ENCODE measurements at places on chromosomes 5 and 9.

GRCh38 chr5:32903613-32904012, 192.5 kb downstream of the NPR3 start:
- DNase-seq: no peak

GRCh38 chr5:65021527-65022226, 252.9 kb downstream of the CWC27 start:
- no peak for DNase-seq

- DNase-seq: no peak
Observed at GRCh38 chr9:37295796-37296195, 126.7 kb upstream of the GRHPR start.

- DNase-seq: no peak
Observed at GRCh38 chr9:71758785-71759184, 9.5 kb downstream of the CEMIP2 start.

- DNase-seq: no peak
Observed at GRCh38 chr5:52657247-52657645, 130.5 kb upstream of the ITGA1 start.

DNA sequence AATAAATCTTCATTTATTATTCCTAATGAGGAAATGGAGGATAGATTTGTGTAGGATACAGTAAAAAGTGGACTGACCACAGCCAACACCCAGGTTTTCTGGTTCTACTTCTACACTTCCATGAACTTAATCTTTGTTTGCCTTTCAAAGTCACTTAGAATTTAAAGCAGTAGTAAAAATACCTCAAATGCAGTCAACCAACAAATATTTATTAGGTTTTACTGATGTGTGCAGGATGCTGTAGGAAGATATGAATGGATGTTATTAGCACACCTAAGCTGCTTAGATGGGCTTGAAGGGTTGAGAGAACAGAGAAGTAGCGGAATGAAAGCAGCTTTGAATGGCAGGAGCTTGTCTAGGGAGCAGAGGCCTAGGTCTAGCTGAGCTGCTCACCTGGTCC, 201.1 kb downstream of the PALM2AKAP2 start:
- DNase-seq: no peak

DNA sequence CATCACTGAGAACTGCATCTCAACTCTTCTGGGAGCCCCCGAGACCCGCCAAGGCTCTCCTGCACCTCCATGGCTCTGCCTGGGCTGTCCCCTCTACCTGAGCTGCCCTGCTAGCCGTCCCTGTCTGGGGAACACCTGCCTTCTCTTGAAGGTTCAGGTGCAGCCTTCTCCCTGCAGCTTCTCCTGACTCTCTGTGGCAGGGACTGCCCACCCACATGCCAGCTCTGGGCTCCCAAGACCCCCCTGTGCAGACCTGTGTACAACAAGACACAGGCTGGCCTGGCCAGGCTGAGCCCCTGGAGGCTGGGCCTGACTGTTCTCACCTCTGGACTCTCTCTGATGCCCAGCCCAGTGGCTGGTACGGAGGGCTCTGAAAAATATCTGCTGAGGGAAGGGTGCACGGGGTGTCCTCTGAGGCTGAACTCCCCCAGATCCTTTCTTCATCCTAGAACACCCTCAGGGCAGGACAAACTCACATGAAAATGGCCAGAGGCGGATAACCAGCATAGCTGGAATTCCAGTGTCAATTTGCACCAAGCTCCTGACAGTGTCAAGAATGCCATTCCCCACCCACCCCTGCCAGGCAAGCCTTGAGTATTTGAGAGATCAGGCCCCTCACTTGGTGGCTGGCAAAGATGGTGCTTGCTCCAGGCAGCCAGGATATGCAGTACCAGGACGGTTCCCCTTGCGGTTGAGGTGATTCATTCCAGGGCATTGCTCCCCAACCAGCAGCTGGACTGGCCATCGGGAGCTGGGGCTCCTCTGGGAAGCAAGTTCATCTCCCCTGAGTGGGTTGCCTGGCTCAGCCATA, 40.9 kb upstream of the SLC25A51 start:
- no peak for DNase-seq

DNA sequence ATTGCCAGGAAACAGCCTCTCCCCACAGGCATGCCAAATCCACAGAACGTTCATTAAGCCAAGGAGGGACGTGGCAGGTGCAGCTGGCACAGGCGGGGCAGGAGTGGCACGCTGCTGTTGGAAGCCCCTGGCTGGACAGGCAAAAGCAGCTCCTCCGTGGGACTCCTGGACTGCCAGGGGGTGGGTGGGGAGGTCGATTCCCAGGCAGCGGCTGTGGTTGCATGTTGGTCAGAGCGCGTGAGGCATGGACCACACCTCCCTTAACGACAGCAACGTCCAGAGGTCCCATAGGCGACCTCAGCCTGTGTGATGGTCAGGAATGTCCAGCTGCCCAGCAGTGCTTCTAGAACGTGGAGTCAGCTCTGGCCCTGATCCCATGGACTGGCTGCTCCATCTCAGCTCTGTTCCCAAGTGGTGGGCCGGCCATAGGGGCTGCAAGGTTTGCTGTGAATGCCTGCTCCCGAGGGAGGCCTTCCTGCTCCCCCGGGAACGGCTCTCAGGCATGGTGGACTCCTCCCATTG, 6.9 kb downstream of the SLC6A19 start:
- DNase-seq: no peak

DNA sequence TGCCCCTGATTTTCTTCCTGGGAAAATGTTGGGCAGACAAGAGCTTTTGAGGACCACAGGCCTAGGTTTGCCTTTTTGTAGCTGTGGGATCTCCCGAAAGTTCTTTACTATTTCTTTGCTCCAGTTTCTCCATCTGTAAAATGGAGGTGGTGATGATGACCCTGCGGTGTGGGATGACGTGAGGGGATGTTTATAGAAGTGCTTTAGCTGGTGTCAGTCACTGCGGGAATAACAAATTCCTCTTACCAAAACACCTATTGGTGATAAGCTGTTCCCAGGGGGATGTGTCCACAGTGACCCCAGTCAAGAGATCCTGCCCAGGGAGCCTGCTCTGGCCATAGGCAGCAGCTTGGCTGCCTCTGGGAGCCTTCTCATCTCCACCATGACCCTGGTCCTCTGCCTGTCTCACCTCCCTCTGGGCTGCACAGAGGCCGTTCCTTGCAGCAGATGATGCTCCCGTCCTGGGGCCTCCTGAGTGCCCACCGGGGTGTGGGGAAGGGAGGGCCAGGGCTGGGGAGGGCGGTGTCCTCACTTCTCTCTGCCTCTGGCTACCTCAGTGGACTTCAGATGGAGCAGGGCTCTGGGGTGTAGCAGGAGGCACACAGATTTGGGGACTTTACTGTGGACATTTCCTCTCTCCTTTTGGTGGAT, 77.2 kb downstream of the COL15A1 start:
- no peak for DNase-seq

DNA sequence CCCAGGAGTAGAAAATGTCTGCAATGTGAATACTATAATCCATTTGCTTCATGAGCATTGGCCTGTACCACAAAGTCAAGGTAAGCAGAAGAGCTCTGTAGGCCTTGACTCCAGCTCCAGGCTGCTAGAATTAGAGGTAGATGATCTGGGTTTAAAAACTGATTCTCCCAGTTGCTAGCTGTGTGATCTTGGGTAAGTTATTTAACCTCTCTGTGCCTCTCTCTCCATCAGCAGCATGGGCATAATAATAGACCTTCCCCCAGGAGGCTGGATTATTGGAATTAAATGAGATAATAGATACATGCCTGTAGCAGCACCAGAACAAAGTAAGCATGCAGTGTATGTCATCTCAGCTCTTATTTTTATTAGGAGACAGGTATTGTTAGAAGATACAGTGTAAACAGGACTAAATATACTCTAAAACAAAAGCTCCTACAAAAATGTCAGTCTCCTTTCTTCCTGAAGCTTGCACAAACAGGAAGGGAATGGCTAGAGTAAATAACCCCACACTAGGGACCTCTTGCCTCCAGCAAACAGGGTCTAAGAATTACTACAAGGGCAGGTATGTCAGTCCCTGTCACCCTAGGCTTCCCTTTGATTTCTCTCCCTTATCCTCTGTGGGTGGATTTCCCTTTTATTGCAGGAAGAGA, 57.5 kb downstream of the PSAT1 start:
- DNase-seq: no peak

GRCh38 chr5:35012796-35013195, 35.0 kb downstream of the AGXT2 start:
- no peak for DNase-seq

DNA sequence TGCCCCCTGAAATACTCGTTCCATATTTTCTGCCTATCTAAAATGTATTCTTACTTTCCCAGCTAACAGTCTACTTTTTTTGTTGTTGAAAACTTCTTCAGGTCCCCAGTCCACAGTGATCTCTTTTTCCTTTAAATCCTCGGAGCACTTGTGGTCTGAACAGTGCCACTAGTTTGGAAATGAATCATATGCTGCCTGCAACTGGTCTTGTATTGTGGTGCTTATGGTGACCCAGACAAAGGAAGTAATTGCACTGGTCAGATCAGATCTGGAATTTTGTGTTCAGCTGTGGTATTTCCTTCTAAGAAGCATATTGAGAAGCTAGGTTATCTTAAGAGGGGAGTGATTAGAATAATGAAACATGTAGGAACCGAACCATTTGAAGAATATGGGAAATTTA, 2.9 kb downstream of the UNC13B start:
- no peak for DNase-seq

- DNase-seq: no peak
Observed at GRCh38 chr5:78964889-78965288, 20.2 kb downstream of the ARSB start.

GRCh38 chr9:20658677-20659473, 25.2 kb upstream of the FOCAD start:
- no peak for DNase-seq

DNA sequence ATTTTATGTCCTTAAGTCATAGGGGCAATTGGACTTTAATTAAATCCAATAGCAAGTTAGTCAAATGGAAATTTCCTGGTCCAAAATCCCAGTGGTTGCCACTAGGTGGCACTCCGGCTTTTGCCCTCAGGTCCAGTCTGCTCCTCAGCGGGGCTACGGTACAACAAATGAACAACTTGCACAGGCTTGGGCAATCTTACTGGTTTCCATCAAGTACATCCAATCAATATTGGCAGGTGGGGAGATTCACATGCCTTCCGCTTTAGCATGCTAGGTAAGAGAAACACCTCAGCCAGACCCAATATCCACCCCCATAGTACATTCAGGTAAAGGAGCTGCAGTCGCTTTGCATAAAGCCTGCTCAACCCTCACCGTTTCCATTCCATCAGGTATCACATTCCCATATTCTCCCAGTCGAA, 6.3 kb upstream of the MXD3 start:
- peak; percentile 77 for DNase-seq

GRCh38 chr5:69131304-69131703, 35.6 kb upstream of the CCNB1 start:
- DNase-seq: no peak

- DNase-seq: no peak
Observed at GRCh38 chr5:141960018-141960417, 2.0 kb upstream of the PCDH12 start.

DNA sequence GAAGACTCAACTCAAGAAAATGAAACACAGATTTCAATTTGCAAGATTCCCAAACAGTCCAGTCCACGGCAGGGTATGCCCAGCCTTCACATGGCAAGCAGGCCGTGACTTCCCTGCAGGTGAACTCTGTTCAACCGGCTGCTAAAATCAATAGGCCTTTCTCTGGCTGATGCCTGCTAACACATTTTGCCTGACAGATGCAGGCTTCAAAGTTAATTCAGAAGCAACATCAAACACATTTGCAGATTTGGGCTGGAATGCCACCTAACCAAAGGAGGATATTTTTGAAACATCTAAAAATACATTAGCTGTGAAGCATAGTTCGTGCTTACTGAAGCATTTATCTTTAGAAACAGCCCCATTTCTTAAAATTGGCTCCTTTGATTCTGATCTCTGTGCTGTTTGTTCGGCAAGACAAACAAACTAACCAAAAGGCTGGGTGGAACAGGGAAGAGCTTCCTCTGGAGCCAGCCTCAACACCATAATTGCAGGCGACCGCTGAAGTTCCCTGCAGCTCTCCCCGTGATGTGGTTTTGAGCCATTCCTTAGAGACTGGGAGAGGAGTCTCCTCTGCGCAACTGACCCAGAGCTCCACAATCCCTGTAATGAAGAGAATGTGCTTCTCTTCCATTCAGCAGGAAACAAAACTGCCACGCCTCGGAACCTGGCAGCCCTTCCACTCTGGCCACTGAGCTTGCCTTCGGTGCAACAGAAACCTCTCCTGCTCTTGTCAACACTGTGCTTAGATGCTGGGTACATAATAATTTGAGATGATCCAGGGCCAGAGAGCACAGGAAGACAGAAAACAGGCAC, 126.5 kb downstream of the MYO10 start:
- DNase-seq: no peak
